Aortic smooth muscle cell (primary cell): ENCODE measurements at places on chromosomes 4 and X. TPM values are rescaled to one million over a fixed set of nuclear protein-coding genes. Genes with fewer than 3 reads are reported as not detected.

CENPVL2 gene
- total RNA-seq = not detected in 2 replicates

RHOXF2 gene
- total RNA-seq = not detected in 2 replicates

ADH7 gene
- total RNA-seq = not detected in 2 replicates

ARHGAP36 gene
- not detected in 2 replicates for total RNA-seq

CLIC2 gene
- 1.9 and 2.4 TPM in 2 replicates for total RNA-seq

MAGEB6B gene
- not detected in 2 replicates for total RNA-seq

ARHGEF6 gene
- 9.9 and 14.2 TPM in 2 replicates for total RNA-seq

MAD2L1 gene
- total RNA-seq = 11.8 and 20.3 TPM in 2 replicates

MAGEA3 gene
- total RNA-seq = not detected in 2 replicates

ADAM29 gene
- total RNA-seq = not detected in 2 replicates

PALLD gene
- 39.8 and 87.2 TPM in 2 replicates for total RNA-seq

AKAP14 gene
- total RNA-seq = not detected in 2 replicates

SPARCL1 gene
- total RNA-seq = 0.13 and 0.19 TPM in 2 replicates

TIGD4 gene
- total RNA-seq = 0.12 and 0.13 TPM in 2 replicates

CXCL10 gene
- not detected in 2 replicates for total RNA-seq

CORIN gene
- 0.13 and 0.44 TPM in 2 replicates for total RNA-seq

CLDN2 gene
- total RNA-seq = not detected in 2 replicates

NDNF gene
- total RNA-seq = 0.25 TPM in 1 of 2 replicates, not detected in the other

GPAT3 gene
- 1.4 and 5.0 TPM in 2 replicates for total RNA-seq

SHROOM2 gene
- total RNA-seq = 0.25 and 0.26 TPM in 2 replicates

HELT gene
- not detected in 2 replicates for total RNA-seq

TCEAL9 gene
- total RNA-seq = 184 and 202 TPM in 2 replicates

ZCCHC12 gene
- total RNA-seq = not detected in 2 replicates

RXFP1 gene
- 19.6 and 23.9 TPM in 2 replicates for total RNA-seq

GPRASP1 gene
- 2.3 and 2.9 TPM in 2 replicates for total RNA-seq

BMPR1B gene
- total RNA-seq = 2.2 and 5.5 TPM in 2 replicates

RAB40AL gene
- 0.26 and 0.37 TPM in 2 replicates for total RNA-seq

PRR32 gene
- not detected in 2 replicates for total RNA-seq

SUPT20HL1 gene
- total RNA-seq = under 0.01 and 0.06 TPM in 2 replicates

KLHL5 gene
- 57.8 and 59.6 TPM in 2 replicates for total RNA-seq

TGIF2LX gene
- not detected in 2 replicates for total RNA-seq

ITM2A gene
- total RNA-seq = 0.13 and 1.4 TPM in 2 replicates

LRIT3 gene
- total RNA-seq = under 0.01 TPM in 1 of 2 replicates, not detected in the other

GLRA2 gene
- not detected in 2 replicates for total RNA-seq

PPP2R2C gene
- under 0.01 and 0.06 TPM in 2 replicates for total RNA-seq

ENPP6 gene
- not detected in 2 replicates for total RNA-seq

RBM46 gene
- under 0.01 TPM in 1 of 2 replicates, not detected in the other for total RNA-seq

SULT1E1 gene
- 4.2 and 12.0 TPM in 2 replicates for total RNA-seq

STBD1 gene
- 7.0 and 8.6 TPM in 2 replicates for total RNA-seq

TEX13D gene
- not detected in 2 replicates for total RNA-seq

EPGN gene
- 5.0 and 7.7 TPM in 2 replicates for total RNA-seq

MTTP gene
- total RNA-seq = 0.13 and 0.25 TPM in 2 replicates
